Thoracic aorta (tissue), 2 donors: ENCODE measurements at places on chromosomes 3 and 15.

DNA sequence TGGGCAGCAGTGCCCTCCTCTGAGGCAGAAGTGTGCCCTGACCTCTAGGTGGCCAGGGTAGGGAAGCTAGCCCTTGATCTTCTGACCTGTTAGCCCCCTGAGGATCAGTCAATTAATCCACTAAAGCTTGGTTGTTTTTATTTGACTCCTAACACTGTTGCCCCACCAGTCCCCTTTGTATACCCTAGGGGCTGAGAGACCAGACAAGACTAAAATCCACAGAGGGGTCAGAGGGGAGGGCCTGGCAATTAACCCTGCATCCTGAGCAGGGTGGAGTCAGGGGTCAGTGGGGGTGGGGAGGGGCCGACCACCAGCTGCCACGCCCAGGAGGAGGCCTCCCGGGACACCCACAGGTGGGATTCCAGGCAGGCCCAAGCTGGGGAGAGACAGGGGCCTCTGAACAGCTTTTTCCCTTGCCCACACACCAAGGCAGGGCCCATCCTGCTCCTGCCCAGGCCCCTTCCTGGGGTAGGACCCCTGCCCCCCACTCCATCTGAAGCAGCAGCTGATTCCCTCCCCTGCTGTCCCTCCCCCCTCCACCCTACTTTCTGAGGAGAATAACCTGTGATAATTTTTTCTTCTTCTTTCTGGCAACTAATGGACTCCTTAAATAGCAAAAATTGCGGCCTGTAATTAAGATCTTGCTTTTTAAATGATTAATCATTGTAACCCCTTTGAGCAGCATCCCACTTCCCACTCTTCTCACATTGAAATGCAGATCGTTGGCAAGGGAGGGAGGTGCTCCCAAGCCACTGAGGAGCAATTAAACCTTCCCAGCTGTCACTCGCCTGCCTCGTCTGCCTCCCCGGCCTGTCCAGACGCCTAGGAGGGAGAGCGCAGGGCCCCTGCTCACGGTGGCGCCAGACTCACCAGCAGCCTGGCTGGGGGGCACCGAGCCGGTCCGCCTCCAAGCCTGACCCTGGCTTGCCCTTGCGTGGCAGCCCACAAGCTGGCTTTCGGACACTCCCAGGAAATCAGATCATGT, 51.9 kb downstream of the RHCG start:
- H3K4me3 ChIP-seq: no peak overlapping the region
- H3K27me3 ChIP-seq: no peaks in the 10 kb centered on the region
- DNase-seq: no peak
- no peaks in the 10 kb centered on the region for H3K4me1 ChIP-seq

GRCh38 chr15:87753539-87753938, 503.0 kb downstream of the NTRK3 start:
- H3K27me3 ChIP-seq: no peaks in the 10 kb centered on the region
- H3K4me3 ChIP-seq: no peak overlapping the region
- H3K36me3 ChIP-seq: no peaks in the 10 kb centered on the region
- no peak for DNase-seq

DNA sequence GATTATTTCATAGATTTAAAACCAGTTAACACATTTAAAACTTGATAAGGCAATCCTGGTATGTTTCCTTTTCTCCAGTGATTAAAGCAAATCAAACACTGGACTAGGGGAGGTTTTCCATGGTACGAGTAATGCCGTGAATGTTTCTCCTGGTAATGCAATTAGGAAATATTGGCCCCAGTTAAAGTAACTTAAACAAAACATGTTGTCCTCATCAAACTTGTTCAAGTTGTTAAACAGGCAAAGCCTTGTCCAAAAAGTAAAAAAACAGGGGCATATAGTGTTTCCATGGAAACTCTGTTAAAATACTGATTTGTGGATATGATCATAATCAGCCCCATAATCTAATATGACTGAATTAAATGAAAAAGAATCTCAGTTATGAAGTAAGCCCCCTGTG, 13.1 kb upstream of the LRTM1 start:
- H3K4me3 ChIP-seq: no peak overlapping the region
- no peak for DNase-seq
- H3K27me3 ChIP-seq: no peaks in the 10 kb centered on the region
- no peak overlapping the region for H3K27ac ChIP-seq
- no peaks in the 10 kb centered on the region for H3K36me3 ChIP-seq
- no peaks in the 10 kb centered on the region for H3K4me1 ChIP-seq

DNA sequence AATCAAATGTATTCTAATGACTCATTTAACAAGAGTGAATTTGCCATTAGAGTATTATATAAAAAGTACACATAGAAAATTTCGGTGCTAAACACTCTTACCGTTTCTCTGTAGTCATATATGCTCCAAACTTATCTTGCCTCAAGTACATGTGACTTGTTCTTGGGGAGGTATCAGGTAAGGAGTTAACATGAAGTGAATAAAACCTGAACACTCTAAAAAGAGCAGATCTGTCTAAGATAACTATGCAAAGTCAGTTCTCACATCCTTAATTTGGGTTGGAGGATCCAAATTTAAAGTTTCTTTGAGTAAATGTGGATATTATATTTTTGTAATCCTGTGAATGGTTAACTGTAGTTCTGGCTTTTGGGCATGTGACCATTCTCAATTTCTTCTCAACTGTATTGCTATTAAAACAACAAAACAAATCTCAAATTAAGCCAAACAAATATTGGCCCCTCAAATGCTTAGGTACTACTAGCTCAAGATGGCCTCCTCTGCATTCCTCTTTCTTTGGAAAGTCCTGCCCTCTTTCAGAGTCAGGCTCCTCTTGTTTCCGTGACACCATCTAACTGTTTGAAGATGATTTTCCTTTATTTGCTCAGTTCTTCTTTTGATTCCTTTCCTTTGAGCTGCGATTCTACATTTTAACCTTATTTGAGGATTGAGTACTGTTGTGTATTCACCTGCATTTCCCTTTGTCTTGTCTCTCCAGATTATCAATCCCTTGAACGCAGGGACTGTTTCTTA, 4.2 kb downstream of the EDEM1 start:
- no peak for DNase-seq
- no peaks in the 10 kb centered on the region for H3K27me3 ChIP-seq
- H3K27ac ChIP-seq: no peak overlapping the region
- H3K4me3 ChIP-seq: no peak overlapping the region
- H3K36me3 ChIP-seq: no peaks in the 10 kb centered on the region

- H3K27ac ChIP-seq: no peak overlapping the region
- H3K4me1 ChIP-seq: no peaks in the 10 kb centered on the region
- H3K4me3 ChIP-seq: no peak overlapping the region
- H3K36me3 ChIP-seq: no peaks in the 10 kb centered on the region
- no peaks in the 10 kb centered on the region for H3K27me3 ChIP-seq
- DNase-seq: no peak
Observed at GRCh38 chr3:839981-840380, 252.8 kb upstream of the CNTN6 start.

- no peak overlapping the region for H3K4me3 ChIP-seq
- H3K4me1 ChIP-seq: peaks cover 15% of the 10 kb centered on the region
- no peaks in the 10 kb centered on the region for H3K36me3 ChIP-seq
- DNase-seq: no peak
- no peak overlapping the region for H3K27ac ChIP-seq
- H3K27me3 ChIP-seq: no peaks in the 10 kb centered on the region
Observed at GRCh38 chr3:72587282-72587681, 261.0 kb downstream of the SHQ1 start.

DNA sequence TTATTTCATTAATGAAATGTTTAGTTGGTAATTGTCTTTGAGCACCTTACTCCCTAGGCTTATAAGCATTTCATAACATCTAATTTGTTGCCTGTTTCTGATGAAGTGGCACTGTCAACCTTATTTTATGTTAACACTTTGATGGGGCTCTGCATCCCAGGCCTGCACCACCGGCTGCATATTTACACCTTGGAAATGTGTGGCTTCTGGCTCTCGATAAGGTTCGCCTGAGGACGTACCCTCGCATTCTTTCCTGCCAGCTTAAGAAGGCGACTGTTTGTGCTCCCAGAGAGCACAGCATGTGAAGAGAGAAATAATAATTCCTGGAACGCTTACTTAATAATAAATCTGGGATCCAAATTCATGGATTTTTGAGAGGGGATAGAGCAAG, 763.3 kb upstream of the CFAP20DC start:
- H3K4me3 ChIP-seq: no peak overlapping the region
- no peak for DNase-seq
- no peaks in the 10 kb centered on the region for H3K36me3 ChIP-seq
- peaks cover 23% of the 10 kb centered on the region for H3K4me1 ChIP-seq
- H3K27me3 ChIP-seq: no peaks in the 10 kb centered on the region
- H3K27ac ChIP-seq: no peak overlapping the region

GRCh38 chr3:88137836-88138235, 11.9 kb upstream of the C3orf38 start:
- peaks cover 17% of the 10 kb centered on the region for H3K36me3 ChIP-seq
- no peak for DNase-seq
- H3K27ac ChIP-seq: no peak overlapping the region
- H3K4me3 ChIP-seq: no peak overlapping the region
- H3K4me1 ChIP-seq: no peaks in the 10 kb centered on the region

GRCh38 chr3:146473726-146474125, 4.4 kb upstream of the PLSCR2 start:
- no peaks in the 10 kb centered on the region for H3K36me3 ChIP-seq
- DNase-seq: no peak
- H3K27me3 ChIP-seq: no peaks in the 10 kb centered on the region
- no peaks in the 10 kb centered on the region for H3K4me1 ChIP-seq

DNA sequence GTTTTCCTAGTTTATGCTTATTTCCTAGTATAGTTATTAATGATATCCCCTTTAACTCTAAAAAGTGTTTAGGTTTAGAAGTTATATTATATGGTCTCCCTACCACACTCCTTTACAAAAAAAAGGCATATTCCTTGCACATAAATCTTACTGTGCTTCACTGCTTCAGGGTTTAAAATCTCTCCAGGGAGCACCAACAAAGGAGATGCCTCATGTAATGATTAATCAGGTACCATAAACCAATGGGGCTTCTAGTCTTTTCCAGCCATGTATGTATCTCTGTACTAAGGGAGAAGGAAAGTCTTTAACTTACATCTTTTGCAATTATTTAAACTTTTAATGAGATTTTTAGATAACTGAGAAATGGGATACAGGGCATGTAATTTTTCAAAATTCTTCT, 91.5 kb upstream of the RBMS3 start:
- H3K27ac ChIP-seq: no peak overlapping the region
- H3K36me3 ChIP-seq: no peaks in the 10 kb centered on the region
- H3K27me3 ChIP-seq: no peaks in the 10 kb centered on the region
- H3K4me3 ChIP-seq: no peak overlapping the region
- no peak for DNase-seq
- H3K4me1 ChIP-seq: peaks cover 3% of the 10 kb centered on the region

- H3K27ac ChIP-seq: no peak overlapping the region
- H3K4me3 ChIP-seq: no peak overlapping the region
Observed at GRCh38 chr3:3860235-3860634, 61.0 kb downstream of the LRRN1 start.

DNA sequence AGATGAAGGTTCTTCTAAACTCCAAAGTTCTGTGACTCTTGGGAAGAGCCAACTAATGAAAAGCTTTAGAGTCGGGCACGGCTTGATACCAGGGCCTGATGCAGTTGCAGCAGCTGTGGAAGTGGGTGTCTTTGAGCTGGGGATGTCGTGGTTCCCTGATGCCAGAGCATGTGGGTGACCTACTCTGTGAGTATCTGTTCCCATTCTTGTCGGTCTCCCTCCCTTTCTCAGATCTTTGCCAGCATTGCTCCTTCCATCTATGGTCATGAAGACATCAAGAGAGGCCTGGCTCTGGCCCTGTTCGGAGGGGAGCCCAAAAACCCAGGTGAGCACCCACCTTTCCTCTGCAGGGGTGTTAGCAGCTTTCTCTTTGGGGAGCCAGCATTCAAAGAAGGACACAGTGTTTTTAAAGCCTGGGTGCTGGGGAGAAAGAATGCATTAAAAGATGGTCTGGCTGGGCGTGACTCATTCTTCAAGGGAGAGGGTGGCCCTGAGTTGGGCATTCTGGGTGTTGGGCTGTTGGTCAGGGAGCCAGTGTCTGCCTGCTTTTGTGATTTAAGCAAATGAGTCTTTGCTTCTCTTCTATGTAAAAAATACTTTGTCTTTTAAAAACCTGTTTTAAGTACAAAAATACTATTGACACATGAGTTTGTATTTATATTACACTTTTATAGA, 13.2 kb upstream of the PODXL2 start:
- no peak overlapping the region for H3K27ac ChIP-seq
- H3K4me3 ChIP-seq: no peak overlapping the region
- peaks cover 11% of the 10 kb centered on the region for H3K4me1 ChIP-seq
- DNase-seq: no peak
- no peaks in the 10 kb centered on the region for H3K27me3 ChIP-seq
